ENCODE measurements at places on chromosomes 1 and 21.

DNA sequence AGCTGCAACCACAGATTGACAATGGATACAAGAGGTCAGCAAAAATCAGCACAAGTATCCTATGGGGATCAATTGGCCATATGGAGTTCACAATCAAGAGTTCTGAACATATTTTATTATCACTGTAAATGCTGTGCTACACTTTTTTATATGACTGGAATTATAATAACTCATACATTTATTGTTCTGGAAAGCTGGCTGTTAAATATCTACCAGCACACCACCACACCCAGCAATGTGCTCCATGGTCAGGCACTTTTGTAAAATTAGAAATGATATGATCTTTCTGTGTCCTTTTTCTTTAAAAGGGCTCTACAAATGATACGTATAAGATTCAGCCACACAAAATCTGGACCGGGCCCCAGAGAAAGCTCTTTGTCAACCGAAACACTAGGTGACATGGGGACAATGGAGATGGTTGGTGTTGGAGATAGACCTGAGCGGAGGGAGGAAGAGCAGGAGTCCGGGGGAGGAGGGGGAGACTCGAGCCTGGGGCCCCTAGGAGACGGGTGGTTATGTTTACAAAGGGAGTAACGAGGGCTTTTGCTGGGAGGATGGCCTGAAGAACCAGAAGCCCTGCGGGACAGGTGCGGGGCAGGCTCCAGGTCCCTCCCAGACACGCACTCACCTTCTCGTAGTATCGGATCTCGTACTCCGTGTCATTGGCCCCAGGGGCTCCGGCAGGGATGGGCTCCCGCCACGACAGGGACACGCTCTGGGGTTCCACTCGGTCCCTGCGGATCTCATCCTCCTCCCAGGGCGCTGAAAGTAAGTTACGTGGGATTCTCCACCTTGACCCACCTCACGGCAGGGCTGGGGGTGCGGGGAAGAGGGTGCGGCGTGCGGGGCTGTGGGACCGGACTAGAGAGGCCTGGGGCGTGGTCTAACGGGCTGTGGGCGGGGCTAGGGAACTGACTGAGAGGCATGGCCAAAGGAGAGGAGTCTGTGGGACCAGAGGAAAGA lies 30.0 kb downstream of the EPHA10 start:
- no peak for DNase-seq

DNA sequence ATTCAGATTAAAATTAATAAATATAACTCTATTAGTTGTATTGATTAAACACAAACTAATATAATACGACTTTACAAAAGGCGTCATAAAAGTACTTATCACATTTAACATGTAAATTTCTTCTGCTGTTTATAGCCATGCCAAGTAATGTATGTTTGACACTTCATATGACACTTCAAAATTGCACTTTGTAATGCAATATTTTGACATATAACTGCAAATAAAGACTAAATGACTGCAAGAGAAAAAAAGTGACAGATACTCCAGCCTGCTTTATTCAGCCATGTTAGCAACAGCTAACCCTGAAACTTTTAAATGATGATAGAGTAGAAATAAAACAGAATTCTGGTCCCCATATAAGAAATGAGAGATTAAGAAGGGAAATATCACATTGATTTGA lies 1238.0 kb downstream of the MRPL39 start:
- no peak for DNase-seq

DNA sequence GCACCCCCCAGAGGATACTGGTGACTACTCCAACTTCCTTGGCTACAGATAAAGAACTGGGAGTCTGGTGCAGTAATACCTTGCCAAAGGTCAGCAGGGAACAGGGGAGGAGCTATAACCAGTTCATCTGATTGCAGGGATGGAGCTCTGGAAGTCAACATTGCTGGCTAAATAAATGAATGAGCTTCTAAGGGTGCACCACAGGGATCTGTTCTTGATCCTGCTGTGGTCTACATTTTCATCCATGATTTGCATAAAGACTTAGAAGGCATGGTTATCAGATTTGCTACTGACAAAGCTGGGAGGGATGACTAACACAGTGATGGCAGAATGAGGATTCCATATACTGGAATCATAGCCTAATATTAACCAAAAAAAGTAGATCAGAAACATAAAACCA lies 18.3 kb downstream of the PLEKHA6 start:
- no peak for DNase-seq

DNA sequence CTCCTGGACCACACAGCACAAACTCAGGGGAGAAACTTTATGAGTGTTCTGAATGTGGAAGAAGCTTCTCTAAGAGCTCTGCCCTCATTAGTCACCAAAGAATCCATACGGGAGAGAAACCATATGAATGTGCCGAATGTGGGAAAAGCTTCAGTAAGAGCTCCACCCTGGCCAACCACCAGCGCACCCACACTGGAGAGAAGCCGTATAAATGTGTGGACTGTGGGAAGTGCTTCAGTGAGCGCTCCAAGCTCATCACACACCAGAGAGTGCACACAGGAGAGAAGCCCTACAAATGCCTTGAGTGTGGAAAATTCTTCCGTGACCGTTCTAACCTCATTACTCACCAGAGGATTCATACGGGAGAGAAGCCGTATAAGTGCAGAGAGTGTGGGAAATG lies 22.5 kb downstream of the ZSCAN20 start:
- DNase-seq: no peak

DNA sequence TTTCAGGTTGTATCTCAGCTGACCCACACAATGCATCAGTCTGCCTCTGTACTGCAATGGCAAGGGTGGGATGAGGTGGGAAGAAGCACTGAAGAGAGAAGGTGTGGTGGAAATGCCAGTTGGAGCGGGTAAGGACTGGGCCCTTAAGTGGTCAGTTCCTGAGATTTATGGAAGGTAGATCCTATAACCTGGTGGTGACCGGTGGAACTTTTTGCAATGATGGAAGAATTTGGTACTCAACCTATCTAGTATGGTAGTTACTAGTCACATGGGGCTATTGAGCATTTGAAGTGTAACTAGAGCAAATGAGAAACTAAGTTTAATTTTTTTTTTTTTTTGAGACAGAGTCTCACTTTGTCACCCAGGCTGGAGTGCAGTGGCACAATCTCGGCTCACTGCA lies 8.2 kb upstream of the HPCAL4 start:
- no peak for DNase-seq

- no peak for DNase-seq
Measured at GRCh38 chr1:193592317-193592716, 405.9 kb upstream of the B3GALT2 start.

DNA sequence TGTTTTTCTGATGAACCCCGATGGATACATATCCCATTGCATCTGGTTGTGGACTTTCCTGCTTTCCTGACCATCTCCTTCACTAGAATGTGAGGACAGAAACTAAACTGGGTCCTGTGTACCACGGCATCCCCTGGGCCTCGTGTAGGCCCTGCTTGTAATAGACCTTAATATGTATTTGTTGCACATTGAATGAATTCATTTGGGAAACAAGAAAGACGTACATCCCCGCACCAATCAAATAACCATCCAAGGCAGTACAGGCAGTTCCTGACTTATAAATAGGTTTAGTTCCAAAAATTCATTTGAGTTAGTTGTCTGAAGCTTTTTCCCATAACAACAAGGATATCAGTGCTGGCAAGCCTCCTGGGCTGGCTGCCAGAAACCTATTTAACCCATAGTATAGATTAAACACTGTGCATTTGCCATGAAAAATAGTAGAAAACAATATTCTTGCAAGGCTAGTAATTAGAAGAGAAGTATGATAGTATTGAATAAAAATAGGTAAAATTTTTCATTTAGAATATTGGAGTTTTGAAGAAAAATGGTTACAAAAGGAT lies 81.8 kb upstream of the CD34 start:
- DNase-seq: no peak

DNA sequence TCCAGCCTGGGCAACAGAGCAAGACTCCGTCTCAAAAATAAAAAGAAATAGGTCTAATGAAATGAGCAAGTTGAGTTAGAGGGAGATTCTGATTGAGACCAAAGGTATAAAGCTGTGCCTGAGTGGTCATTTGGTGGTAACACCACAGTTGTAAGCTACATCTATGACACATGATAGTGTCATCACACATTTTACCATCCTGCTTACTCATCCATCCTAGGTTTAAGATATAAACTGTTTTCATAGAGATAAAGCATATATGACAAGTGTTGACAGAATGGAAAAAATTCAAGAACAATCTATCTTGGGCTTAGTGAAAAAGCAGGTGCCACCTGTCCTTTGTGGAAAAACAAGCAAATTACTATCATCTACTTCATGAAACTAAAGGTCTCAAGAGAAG lies 7.1 kb upstream of the CFAP141 start:
- no peak for DNase-seq

- DNase-seq: no peak
Measured at GRCh38 chr1:38297842-38298241, 251.2 kb upstream of the POU3F1 start.

DNA sequence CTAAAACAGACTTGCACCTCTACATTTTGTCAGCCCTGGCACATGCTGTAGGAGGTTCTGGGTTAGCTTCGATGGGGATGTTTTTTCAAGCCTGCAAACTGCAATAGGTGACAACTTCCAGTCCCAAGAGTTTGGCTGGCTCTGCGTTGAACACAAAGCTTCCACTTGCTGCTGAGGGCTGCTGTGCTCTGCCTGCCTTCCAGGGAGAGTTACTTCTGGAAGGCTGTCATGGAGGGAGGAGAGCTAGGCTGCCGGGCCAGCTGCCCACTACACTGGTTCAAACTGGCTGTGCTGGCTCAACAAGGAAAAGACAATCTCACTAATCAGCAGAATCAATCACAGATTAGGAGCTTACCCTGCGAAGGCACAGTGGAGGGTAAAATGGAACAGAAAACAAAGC lies 46.7 kb upstream of the PPP2R5A start:
- DNase-seq: no peak

GRCh38 chr1:192186197-192186596 lies 27.9 kb downstream of the RGS18 start:
- DNase-seq: no peak

DNA sequence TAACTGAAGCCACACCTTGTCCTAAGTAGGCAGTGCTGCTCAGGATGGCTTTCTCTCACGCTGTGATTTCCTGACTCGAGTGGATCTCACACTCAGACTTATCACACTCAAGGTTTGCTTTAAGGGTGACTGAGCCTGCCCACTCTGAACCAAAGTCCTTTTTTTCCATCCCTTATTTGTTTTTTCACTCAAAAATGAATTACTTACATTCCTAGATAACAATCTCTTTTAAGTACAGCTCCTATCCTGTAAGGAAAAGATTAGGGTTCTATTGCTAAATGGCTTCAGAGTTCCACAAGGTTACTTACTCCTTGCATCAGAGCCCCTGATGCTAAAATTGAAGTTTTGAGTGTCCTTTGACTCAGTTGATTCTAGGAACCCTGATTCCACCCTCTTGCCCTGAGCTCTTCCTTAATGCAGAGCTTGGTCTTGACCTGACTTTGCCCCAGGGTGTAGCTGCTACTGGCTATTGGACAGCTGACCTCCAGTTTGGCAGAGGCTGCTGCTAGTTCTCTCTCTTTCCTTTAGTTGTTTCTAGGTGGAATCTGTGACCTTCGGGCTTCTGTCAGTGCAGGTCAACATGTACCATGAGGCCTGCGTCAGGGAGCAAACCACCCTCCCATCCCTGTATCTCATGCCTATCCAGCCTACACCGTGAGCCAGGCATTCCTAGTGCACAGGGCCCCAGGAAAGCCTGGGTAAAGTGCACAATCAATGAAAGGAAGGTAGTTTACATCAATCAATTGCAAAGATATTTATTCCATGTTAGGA lies 80.1 kb upstream of the CD55 start:
- no peak for DNase-seq

- no peak for DNase-seq
Measured at GRCh38 chr1:90986953-90987352, 34.9 kb downstream of the ZNF644 start.

- DNase-seq: no peak
Measured at GRCh38 chr1:110283677-110284076, 55.5 kb upstream of the RBM15 start.

- DNase-seq: no peak
Measured at GRCh38 chr1:30034105-30034626, 689.2 kb downstream of the MATN1 start.

DNA sequence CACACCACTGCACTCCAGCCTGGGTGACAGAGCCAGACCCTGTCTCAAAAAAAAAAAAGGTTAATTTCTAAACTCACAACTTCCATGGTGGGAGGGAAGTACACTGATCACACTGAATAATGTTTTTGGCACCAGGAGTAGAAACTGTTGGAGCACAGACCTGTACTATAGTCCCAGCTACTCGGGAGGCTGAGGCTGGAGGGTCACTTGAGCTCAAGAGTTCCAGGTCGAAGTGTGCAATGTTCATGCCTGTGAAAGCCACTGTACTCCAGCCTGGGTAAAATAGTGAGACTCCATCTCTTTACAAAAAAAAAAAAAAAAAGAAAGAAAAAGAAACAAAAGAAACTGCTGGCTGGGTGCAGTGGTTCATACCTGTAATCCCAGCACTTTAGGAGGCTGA lies 35.3 kb downstream of the TMEM50B start:
- no peak for DNase-seq

GRCh38 chr1:206898089-206898914 lies 1.1 kb downstream of the IL24 start:
- DNase-seq: no peak
